ENCODE measurements at places on chromosomes 11 and 22.
A peak's percentile ranks its signal among the peaks of the same experiment; 100 is the strongest.

- no peak for DNase-seq
These were observed 24.1 kb upstream of the FAM181B start for GRCh38 chr11:82757660-82758357.

GRCh38 chr11:67031791-67032561 is 9.0 kb downstream of the SYT12 start:
- no peak for DNase-seq

GRCh38 chr11:8192016-8192895 is 23.4 kb upstream of the RIC3 start:
- peak; percentile 31 for DNase-seq

DNA sequence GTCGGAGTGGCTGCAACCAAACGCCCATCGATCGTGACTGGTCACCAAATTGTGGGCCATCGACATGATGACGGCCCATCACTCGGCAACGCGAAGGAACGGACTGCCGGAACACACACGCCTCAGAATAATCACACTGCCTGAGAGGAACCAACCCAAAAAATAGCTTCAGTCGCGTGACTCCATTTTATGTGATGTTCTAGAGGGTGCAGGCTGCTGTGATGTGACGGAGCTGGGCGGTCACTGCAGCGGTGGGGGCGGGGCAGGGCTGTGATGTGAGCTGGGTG is 174.6 kb downstream of the CTTN start:
- DNase-seq, result no peak

DNA sequence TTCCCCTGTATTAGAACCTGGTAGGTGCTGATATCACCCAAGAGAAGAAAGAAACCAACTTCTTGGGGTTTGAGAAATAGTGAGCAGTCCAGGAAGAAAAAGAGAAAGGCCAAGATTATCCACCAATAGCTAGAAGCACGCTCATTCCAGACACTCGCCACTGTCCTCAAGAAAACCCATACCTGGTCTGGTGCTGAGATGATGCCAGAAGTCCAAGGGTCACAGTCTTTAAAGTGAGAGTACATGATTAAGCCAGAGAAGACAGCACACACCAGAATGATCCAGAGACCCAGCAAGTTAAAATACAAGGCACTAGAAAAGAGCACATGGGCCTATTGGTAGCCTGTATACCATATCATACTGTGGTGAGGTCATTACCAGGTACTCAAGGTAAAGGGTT is 23.6 kb downstream of the SLC5A12 start:
- no peak for DNase-seq

Measured in CD4-positive, alpha-beta T cell treated with Interleukin-15 for 4 hours (primary cell).